ENCODE measurements at places on chromosomes 2 and 18. TPM values are rescaled to one million over a fixed set of nuclear protein-coding genes. Genes with fewer than 3 reads are reported as not detected.

HOXD1 gene
- total RNA-seq, result not detected

ZNF236 gene
- total RNA-seq, result 13.6 TPM

NT5C1B gene
- not detected for total RNA-seq

DDX18 gene
- 48.3 TPM for total RNA-seq

ATOH8 gene
- 17.0 TPM for total RNA-seq

IKZF2 gene
- total RNA-seq, result 11.3 TPM

EPAS1 gene
- total RNA-seq, result 41.5 TPM

MYO7B gene
- not detected for total RNA-seq

HOXD13 gene
- not detected for total RNA-seq

HAAO gene
- total RNA-seq, result 0.90 TPM

ASTL gene
- total RNA-seq, result not detected

IL36A gene
- 2.0 TPM for total RNA-seq

CHRND gene
- total RNA-seq, result not detected

EPC2 gene
- total RNA-seq, result 22.4 TPM

FN1 gene
- total RNA-seq, result 3,314 TPM

ELAC1 gene
- total RNA-seq, result 8.3 TPM

CIB4 gene
- total RNA-seq, result not detected
